ENCODE measurements at places on chromosomes 6 and 20. TPM values are rescaled to one million over a fixed set of nuclear protein-coding genes. Genes with fewer than 3 reads are reported as not detected.

Gene PACRG
- total RNA-seq, result 1.7 TPM

DNA sequence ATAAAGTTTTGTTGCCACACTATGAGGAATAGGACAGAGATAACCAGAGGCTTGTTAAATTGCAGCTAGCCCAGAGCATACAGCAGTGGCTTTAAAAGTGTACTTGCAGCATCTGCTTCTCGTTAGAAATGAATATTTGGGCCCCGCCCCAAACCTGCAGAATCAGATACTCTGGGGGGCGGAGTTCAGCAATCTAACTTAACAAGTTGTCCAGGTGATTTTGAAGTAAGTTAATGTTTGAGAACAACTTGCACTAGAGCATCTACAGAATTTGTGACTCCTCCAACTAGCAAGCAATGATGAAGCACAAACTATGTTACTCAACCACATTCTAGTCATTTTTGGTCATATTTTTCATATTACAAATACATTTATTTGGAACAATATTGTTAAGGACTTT, 10.6 kb upstream of the SUPT3H start:
- DNase-seq, result no peak

DNA sequence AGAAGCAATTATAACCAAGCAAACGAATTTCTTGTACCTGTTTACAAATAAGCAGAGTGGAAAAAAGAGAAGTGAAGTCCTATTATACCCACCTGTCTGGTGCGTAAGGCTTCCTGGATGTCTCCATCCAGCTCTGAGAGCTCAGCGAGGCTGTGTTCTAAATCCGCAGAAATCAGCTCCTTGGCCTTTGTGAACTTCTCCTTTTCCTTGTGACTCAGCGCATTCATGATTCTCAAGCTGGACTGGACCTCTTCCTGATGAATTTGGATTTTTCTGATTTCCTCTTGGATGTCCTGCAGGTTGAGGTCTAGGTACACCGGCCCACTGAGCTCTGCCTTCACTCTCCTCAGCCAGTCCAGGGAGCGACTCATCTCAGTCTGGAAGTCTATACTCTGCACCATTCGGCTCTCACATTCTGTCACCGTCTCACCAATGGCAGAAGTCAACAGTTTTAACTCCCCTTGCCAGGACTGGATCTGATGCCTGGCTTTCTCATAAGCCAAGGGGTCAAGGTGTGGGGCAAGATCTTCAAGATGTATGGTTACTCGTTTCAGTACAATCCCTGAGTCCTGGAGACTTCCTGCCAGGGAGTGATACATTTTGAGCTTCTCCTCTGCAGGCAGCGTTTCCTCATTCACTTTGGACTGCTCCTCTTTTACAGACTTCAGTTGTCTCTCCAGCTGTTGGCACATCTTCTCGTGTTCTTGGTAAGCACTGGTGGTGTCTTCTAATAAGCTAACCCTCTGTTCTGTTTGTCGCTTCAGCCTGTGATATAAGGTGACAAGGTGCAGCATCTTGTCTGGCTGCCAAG, 307.3 kb downstream of the SYNE1 start:
- no peak for DNase-seq

- no peak for DNase-seq
Observed at GRCh38 chr20:57555457-57556184, 5.3 kb upstream of the PCK1 start.

- no peak for DNase-seq
Observed at GRCh38 chr6:78909391-78909790, 42.0 kb downstream of the IRAK1BP1 start.

GRCh38 chr20:5327356-5327755, 10.6 kb upstream of the PROKR2 start:
- DNase-seq, result no peak

GRCh38 chr6:41247288-41247865, 19.2 kb downstream of the TREML4 start:
- no peak for DNase-seq
